ENCODE measurements at places on chromosomes 7 and 10. TPM values are rescaled to one million over a fixed set of nuclear protein-coding genes. Genes with fewer than 3 reads are reported as not detected.

SPDYE2 gene
- not detected for total RNA-seq

KIF11 gene
- total RNA-seq = 7.3 TPM

VWDE gene
- total RNA-seq = 0.65 TPM

SH3PXD2A gene
- 50.0 TPM for total RNA-seq

ASNS gene
- total RNA-seq = 25.0 TPM

EEPD1 gene
- 11.7 TPM for total RNA-seq

EN2 gene
- not detected for total RNA-seq

CALCR gene
- total RNA-seq = not detected

MYPN gene
- total RNA-seq = not detected

ACHE gene
- 10.8 TPM for total RNA-seq

ARMC3 gene
- not detected for total RNA-seq

C10orf90 gene
- not detected for total RNA-seq

LIMK1 gene
- 42.3 TPM for total RNA-seq

ACTR3C gene
- total RNA-seq = 7.1 TPM

CDNF gene
- 1.6 TPM for total RNA-seq

CALHM2 gene
- total RNA-seq = 68.6 TPM

CEP55 gene
- total RNA-seq = 2.2 TPM

H2BK1 gene
- total RNA-seq = not detected

BCL7B gene
- 79.1 TPM for total RNA-seq

UPK3BL2 gene
- 25.8 TPM for total RNA-seq

KMT2E gene
- 183 TPM for total RNA-seq

GBX1 gene
- total RNA-seq = not detected

CDC123 gene
- total RNA-seq = 71.7 TPM

FGFBP3 gene
- 0.87 TPM for total RNA-seq

COMMD3 gene
- total RNA-seq = 47.7 TPM
